Tibial nerve (tissue), 4 donors: ENCODE measurements at places on chromosomes 4 and X.

GRCh38 chrX:17435476-17435875 is 60.5 kb downstream of the NHS start:
- DNase-seq, result no peak

- no peak for DNase-seq
Observed at GRCh38 chrX:56554870-56555269, 8.6 kb upstream of the UBQLN2 start.

- no peak for DNase-seq
Observed at GRCh38 chr4:119016636-119017035, 119.0 kb upstream of the MYOZ2 start.

GRCh38 chrX:106341823-106342222 is 173.7 kb downstream of the PWWP3B start:
- DNase-seq, result no peak

DNA sequence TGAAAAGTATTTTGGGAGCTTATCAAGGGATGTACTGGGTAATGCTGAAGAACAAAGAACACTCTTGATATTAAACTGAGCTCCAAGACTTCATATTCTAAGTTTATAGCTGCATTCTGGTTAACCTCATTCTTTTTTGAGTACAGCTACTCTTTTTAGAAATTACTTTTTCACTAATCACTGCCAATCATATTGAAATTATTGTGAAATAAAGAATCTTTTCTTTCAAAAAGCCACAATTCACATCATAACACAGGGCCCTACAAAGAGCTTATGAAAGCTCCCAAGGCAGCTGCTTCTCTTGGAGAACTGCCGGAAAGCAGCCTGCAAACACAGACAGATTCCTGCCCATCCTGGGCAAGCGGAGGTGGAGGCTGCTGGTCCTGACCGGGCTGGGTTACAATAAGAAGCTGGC is 121.4 kb downstream of the RNF150 start:
- DNase-seq, result no peak
